ENCODE measurements at places on chromosomes 13 and 19.

GRCh38 chr13:113890774-113891480 is 27.1 kb upstream of the GAS6 start:
- no peak for DNase-seq

GRCh38 chr13:72692884-72693514 is 34.4 kb downstream of the MZT1 start:
- DNase-seq = no peak

DNA sequence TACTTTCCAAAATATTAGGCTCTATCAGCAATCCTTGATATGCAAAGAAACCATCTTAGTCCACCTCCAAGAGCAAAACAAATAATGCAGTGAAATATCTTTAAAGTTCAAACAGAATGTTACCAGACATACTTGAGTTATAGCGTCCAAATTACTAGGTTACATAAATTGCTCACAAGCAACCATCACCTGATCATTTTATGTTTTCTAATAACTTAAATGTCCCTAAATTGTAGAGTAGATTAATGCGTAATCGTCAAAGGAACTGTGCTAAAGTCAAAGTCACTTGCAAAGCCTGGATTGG is 350.6 kb upstream of the ARGLU1 start:
- peak; percentile 26 for DNase-seq

DNA sequence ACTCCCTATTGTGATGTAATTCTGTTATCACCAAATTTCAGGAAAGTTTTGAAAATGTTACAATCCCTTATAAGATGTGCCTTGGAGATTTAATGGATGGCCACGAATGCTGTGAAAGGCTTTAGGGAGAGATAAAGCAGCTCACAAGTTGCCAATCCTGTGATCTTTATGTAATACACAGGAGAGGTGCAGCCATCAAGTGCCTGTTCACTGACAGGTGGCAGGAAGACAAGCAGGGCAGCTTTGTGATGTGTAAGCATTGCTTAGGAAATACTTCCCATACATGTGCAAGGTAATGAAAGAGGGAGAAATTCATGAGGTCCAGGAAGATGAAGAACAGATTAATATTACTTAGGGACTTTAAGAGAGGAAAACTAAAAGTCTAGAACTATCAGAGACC is 628.8 kb downstream of the SLITRK6 start:
- DNase-seq = no peak

- no peak for DNase-seq
These were observed 163.5 kb downstream of the KATNAL1 start for GRCh38 chr13:30143666-30144400.

- no peak for DNase-seq
These were observed 5.0 kb upstream of the KMT2B start for GRCh38 chr19:35712567-35713505.

DNA sequence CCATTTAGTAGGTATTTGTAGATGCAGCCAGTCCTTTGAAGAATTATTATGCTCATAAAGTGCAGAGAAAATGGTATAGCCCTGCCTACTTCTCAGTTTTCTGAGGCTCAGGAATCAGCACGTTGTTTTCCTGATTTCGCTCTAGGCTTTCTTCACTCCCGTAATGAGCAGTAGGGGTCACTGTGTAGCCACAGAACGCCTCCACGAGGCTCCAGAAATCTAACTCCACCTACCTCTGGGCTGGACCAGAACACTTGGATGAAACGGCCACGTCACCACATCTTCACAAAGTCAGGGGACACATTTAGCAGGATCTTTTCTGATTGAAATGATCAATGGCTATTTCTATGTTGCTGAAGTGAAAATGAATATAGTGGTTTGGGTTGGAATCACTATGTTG is 49.8 kb upstream of the GTF3A start:
- DNase-seq = peak; percentile 43

- no peak for DNase-seq
These were observed 1.0 kb upstream of the ZBTB32 start for GRCh38 chr19:35703343-35703742.

DNA sequence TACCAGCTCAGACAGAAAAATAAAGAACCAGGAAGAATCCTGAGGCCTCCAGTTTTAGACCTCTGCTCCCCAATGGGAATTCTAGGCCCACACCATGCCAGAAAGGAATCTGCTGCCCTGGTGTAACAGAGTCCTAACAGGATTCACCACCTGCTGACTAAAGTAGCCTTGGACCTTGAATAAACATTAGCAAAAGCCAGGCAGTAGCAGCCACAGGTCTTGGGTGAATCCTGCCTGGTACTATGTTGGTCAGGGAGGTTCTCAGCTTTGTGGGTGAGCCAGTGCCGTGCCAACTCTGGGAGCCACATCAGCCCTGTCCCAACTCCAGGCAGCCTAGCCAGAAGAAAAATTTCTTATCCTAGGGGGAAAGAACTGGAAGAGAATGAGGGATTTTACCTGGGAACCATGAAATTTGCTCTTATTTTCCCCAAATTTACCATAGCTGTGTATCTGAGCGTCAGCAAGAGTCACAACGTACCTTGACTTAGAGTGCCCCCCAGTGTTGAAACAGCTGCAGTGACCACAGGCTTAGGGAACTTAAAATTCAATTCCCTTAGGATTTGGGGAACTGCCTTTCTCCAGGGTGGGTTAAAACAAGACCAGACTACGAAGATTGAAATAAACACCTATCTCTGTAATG is 1895.6 kb upstream of the PRR20A start:
- DNase-seq = peak; percentile 12

- peak; percentile 42 for DNase-seq
These were observed at the start of gene POU2F2 for GRCh38 chr19:42132030-42132628. TSS of gene POU2F2 (minus strand) at chr19:42132446. CDS start at chr19:42132411, 35 bp downstream.

DNA sequence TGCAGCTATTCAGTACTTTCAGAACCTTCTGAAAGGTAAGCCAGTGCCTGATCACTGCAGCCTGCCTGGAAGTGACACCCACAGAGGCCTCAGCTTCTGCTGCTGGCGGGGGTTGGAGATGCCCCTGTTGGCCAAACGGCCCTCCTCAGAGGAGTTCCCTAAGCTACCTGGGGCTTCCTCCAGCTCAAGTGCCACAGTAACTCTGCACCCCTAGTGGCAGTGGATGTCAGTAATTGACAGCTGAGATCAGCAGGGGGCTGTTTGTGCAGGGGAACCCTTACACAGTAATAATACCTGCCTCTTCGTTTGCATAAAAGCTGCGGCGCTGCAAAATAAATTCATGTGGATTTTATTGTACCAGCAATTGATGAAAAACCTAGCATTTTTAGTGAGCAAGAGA is 28.9 kb downstream of the TDRD12 start:
- no peak for DNase-seq

DNA sequence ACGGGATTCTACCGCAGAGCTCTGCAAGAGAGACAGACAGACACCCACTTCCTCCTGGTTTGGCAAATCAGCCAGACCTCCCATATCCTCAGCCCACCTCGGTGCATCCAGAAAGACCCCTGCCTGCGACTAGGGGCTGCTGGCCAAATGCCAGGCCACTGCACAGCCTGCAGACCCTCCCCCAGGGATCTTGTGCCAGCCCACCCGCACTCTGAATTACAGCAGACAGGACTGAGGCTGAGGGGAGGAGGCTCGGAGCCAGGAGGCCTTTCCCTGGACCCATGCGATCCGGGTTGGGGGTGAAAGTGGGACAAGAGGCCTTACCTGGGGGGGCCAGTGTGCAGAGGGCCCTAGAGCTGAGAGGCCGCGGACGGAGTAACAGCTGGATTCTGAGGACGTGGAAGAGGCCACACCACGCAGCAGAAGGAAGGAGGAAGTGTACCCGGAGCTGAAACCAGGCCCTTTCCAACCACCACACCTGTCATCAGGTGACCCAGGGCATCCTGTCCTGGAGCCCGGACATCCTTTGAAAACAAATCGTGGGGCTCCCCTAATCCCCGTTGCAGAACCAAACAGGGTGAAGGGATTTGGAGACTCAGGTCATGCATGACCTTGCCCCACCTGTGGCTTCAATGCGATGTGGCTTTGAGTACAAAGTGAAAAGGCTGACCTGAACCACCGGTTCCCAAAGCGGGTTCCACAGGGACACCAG is 993 bp downstream of the FUT6 start:
- no peak for DNase-seq

GRCh38 chr13:94163535-94163934 is 315.9 kb downstream of the DCT start:
- DNase-seq = no peak

DNA sequence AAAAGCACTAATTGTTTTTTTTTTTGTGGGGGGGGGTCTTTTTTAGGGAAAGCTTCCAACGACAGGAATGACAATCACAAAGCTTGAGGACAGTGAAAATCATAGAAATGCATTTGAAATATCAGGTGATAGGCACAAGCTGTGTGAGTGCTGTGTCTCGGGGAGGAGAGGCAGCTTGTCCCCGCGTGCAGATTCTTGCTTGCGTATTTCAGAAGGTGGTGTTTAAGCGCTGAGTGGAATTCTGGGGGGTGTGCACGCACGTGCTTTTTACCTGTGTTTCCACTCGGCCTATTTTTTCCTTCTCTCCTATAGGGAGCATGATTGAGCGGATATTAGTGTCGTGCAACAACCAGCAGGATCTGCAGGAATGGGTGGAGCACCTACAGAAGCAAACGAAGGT is 40.2 kb upstream of the TEX29 start:
- no peak for DNase-seq

DNA sequence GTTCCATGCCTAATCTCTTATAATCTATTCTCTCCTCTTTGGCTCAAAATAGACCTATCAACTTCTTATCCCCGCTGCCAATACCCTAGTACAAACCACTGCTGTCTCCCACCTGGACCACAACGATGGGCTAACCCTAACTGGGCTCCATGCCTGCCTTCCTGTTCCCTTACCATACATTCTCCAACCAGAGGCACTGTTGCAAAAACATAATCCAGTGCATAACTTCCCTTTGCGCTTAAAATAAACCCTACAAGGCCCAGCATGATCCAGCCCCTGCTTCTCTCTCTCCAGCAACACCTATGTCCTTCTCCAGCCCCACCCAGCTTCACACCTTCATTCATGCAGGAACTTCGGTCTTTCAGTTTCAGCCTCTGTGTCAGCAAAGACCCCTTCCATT is 27.4 kb upstream of the CEBPA start:
- peak; percentile 35 for DNase-seq

DNA sequence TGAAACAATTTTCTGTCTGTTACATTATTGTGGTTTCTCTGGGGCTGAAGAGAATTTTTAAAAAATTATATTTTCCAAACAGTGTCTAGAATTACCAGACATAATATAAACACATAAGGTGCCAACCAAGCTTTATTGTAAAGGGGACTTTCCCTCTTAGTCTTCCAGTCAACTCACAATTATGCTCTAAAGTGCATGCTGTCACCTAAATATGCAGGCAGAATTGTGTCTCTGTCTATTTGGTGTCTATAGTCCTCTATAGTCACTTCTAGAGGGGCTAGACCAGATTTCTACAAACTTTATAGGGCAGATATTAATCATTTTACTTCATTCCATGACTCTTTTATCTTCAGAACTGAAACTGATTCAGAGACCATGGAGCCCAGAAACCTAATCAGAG is 12.8 kb downstream of the ZNF254 start:
- no peak for DNase-seq

GRCh38 chr13:25490236-25490635 is 118.5 kb downstream of the ATP8A2 start:
- no peak for DNase-seq

DNA sequence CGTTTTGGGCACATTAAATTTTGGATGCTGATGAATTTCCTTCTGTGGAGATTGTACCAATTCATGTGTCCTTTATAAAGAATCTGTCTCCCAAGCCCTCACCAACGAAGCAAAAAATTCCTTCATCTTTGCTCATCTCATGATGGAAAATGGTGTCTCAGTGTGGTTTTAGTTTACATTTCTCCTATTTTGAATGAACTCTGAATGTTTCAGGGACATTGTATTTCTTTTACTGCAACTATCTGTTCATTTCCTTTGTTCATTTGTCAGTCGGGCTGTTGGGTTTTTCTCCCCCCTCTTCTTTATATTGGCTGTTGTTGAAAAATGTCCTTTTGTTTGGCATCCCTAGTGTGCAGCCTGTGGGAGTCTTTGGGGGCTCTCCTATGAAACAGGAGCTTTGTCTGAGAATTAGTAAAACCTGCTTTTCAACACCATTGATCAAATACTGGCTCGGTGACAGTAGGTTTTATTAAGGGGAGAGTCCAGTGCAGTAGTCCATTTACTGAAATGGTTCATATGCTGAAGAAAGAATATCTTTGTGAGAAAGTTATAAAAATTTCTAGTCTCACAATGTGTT is 91.3 kb upstream of the C1QTNF9B start:
- no peak for DNase-seq

DNA sequence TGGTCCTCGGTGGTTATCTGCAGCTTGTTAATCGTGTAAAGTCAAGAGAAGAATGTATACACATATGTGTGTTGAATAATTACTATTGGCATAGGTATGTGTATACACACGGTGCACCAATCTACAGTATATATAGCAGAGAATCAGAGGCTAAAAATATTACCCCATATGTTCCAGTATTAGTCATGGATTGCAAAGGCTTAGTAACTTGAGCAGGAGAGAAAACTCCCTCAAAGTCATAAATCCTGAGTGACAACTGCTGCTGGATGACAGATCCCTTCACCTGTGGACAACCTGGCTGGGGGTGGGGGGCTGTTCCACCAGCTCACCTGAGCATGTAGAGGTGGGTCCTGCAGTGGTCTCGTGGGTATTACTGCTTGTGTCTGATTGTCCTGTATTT is 185.0 kb downstream of the ZNF536 start:
- DNase-seq = no peak

DNA sequence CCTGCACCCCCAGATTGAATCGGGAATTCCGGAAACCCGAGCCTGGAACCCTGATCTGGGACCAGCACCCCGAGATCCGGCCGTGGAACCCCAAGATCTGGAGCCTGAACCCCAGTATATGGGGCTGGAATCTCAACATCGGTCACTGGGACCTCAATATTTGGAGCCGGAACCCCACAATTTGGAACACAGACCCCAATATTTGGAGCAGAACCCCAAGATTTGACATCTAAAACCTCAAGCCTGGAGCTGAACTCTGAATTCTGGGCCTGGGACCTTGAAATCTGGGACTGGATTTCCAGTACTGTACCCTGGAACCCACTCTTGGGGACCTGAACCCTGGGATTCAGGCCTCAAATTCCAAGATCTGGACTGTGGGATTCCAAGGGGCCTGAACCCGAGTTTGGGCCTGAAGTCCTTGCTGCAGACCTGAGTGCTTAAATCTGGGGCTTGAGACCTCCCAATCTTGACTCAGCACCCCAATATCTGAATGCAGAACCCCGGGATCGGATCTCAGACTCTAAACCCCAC is 629 bp downstream of the LRFN3 start:
- no peak for DNase-seq

All from Kasumi-1 (cell line).